PC-3 (cell line): ENCODE measurements at places on chromosomes 6 and 20.

- DNase-seq, result no peak
Measured at GRCh38 chr20:58271606-58272351, 37.7 kb upstream of the RAB22A start.

- DNase-seq, result peak; percentile 28
Measured at GRCh38 chr20:6058684-6059295, 4.9 kb upstream of the LRRN4 start.

- DNase-seq, result no peak
Measured at GRCh38 chr6:128848212-128848935, 34.6 kb upstream of the LAMA2 start.

- DNase-seq, result no peak
Measured at GRCh38 chr6:167331565-167331964, 6.7 kb downstream of the TTLL2 start.

- DNase-seq, result no peak
Measured at GRCh38 chr20:37987602-37988290, 45.5 kb downstream of the TTI1 start.

DNA sequence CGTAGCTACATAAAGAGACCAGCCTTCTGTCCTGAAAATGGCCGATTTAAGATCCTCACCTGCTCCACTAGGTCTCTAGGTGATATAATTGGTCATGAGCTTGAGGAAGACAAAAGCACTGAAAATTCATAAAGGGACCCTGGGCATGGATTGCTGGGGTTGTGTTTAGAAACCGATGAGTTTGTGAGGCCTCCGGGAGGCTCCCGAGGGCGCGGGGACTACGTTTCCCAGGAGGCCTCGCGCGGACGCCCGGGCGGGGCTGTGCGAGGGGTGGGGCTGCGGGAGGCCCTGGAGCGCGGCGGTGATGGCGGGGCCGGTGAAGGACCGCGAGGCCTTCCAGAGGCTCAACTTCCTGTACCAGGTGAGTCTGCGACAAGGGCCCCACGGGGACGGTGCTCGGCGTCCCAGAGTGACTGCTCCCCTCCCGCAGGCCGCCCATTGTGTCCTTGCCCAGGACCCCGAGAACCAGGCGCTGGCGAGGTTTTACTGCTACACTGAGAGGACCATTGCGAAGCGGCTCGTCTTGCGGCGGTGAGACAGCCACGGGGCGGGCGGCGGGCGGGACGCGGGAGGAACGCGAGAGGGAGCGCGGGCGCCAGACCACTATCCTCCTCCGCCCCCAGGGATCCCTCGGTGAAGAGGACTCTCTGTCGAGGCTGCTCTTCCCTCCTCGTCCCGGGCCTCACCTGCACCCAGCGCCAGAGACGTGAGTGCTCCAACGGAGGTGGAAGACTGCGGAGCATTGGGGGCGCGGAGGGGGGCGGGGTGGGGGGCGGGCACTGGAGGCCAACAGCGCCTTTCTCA, at the start of gene RPP21:
Gene RPP21 (plus strand): TSS at position 289 of the 804 bp plus-strand sequence. CDS start 16 bp downstream, at position 305.
- DNase-seq, result peak; percentile 79

DNA sequence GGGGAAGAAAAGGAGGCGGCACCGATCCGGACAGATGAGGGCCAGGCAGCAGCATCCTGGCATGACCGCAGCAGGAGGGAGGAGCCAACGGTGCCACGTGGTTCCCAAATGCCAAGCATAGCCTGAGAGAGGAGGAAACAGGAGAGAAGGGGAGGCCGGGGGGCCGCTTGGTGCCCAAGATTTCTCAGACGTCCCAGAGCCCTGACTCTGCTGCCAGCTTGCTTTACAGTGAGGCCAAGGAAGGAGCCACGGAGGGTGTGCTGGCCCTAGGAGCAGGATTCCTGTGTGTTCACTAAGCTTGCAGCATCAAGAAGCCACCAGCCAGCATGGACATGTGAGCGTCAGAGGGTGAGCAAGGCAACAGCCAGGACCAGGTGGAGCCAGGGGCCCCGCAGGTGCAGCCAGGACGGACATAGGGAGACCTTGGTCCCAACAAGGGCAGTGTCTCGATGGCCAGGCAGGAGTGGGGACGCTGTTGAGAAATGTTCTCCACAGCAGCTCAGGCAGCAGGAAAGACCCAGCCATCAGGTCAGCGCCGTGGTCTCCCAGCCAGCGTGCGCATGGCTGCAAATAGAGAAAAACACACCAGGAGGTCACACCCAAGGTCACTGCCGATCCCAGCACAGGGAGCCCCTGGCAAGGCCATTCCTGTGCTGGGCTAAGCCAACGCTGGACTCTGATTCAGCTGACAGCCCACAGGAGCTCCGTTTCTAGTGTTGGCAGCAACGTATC, 143.7 kb downstream of the DLL1 start:
- DNase-seq, result no peak

DNA sequence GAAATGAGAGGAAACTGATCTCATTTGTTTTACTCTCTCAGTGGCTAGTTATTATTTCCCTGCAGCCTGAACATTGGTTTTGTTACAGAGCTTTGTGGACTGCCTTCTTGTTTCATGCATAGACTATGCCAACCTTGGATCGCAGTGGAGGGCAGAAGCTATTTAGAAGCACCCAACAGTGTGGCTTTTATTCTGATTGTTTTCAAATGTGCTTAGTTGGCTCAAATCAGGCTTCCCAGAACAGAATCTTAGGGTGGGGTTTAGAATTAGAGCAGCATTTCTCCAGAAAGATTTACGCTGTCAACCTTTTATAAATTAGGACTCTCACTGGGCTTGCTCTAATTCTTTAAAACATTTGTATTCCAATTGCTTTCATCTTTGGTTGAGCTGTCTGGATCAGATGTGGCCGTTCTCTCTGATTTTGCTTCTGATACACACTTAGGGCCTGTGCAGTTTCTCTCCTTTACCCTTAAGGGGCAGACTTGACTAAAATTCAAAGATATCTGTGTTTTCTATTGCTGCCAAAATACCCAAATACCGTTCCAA, 210.3 kb downstream of the BCKDHB start:
- no peak for DNase-seq

- peak; percentile 32 for DNase-seq
Measured at GRCh38 chr6:72712910-72713309, 91.0 kb downstream of the KCNQ5 start.

- no peak for DNase-seq
Measured at GRCh38 chr6:108622641-108623298, 62.1 kb downstream of the FOXO3 start.

GRCh38 chr20:58829531-58829941, 21.2 kb downstream of the GNAS-AS1 start:
- DNase-seq, result peak; percentile 21
